ENCODE measurements at places on chromosomes 2 and 18.

DNA sequence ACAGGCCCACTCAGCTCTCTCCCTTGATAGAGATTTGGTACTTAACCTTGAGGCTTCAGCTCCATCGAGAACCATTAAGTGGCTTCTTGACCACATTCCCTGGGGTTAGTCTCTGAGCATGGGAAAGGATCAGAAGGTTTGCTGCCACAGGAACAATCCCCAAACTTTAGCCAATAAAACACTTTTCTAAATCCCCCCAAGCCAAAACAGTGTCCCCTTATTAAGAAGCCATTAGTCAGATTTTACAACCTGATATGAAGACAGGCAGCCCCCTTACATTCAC, 37.7 kb upstream of the SLC8A1 start:
- no peak for DNase-seq

DNA sequence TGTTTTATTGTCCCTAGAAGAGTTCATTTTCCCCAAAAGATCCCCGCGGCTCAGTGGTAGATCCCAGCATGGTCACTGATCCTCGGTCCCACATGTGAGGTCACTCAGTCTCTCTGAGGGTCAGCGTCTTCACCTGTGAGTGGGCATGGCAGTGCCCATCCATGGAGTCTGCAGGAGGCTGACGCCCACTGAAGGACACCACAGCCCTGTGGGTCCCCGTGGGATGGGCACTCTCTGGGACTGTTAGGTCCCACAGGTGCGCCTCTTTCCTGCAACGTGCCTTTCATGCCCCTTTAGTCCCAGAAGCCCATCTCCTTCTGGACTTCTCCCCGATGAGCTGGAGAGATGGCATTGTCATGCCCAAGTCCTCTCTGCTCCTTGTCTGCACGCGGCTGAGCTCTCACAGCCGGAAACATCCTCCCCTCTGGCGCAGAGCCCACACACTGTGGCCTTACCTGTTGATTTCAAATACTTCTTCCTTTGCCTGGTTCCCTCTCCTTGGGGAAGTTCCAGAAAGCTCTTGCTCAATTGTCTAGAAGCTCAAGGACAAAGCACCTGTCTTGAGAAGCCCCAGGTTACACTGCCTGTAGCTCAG, 75.9 kb downstream of the PTGR3 start:
- no peak for DNase-seq

- no peak for DNase-seq
These were observed 298.5 kb downstream of the PIEZO2 start for GRCh38 chr18:10850840-10851239.

DNA sequence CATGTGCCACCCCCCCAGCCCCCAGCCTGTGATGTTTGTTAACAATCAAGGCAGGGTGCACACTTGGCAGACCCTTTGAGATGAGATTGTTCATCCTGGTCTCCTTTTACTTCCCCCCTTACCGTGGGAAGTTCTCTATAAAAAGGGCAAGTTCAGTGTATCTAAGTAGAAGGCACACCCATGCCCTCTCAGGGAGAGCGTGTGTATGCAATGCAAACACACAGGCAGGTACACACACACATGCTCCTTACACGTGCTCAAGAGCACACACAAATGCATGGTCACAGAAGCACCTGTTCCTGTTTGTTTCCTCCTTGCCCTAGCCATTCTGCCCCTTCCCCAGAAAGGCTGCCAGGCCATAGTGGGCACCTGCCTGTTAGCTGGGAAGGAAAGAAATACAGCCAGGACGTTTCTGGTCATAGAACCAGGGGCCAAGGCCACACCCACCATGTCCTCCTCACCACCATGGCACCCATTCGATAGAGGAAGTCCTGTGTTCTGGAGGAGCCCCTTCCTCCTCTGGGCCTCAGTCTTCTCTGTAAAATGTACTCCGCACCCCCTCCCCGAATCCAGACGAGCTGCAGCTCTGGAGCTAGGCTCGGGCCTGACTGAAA, 3.1 kb downstream of the ATOH8 start:
- no peak for DNase-seq

DNA sequence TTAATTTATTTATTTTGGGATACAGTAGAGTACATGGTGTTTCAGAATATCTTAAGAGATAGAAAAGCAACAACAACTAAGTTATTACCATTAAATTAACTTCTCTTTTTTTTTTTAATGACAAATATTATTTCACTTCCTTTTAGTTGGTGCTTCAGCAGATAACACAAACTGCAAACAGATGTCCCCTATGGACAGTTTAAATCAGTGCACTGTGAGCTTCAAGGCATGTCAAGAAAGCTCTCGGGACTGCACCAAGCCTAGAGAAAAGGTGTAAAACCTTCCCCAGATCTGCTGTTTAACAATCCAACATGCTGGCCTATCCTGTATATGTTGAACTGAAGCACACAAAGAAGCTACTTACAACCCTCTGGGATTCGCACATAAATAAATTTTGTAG, 122.7 kb downstream of the TCF4 start:
- DNase-seq, result no peak

DNA sequence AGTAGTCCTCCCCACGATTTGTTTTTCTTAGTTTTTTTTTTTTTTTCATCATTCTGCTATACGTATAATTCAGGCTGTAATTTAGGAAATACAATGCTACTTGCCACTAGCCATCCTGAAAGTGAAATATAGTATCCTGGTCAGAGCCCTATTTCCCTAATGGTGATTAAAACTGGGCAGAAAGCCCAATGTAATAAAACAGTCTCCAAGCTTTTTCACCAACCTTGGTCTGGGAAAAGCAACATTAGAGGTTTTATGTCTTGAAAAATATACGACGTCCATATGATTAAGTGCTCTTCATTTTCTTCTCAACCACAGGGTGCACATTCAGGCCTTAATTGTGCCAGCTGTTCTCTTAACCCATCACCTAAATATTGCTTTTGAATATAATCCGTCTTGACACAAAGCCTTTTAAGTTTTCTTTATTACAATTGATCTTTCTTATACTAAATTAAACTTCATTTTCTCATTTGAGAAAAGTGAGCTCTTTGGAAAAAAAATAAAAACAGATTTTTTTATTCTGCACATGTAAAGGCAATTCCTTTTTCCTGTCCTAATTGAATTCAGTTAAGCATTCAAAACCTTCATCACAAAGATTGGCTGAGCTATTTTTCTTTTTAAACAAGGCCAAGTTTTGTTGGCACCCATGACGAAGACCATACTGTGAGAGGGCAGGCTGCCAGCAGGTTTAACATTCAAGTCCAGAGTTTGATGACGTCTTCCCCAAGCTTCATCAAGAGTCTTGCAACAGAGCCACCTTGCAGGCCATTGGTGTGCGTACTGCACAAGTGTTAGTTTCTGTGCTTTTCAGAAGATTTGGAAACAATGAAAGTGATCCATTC, 52.7 kb downstream of the MAP2 start:
- no peak for DNase-seq

DNA sequence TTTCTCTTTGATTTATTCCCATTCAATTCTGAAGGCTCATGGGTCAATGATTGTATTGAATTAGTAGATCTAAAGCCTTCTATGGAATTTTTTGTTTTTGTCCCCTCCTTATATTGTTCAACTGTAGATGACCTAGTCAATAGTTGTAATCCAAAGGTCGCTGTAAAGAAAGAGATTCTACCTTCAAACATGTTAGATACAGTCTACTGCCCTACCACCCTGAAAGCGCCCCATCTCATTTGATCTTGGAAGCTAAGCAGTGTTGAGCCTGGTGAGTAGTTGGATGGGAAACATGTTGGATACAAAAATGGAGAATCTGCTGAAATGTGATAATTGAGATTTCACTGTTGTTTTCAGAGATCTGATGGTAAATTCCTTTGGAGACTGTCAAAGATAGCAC, 63.0 kb downstream of the PPP1R1C start:
- DNase-seq, result no peak

DNA sequence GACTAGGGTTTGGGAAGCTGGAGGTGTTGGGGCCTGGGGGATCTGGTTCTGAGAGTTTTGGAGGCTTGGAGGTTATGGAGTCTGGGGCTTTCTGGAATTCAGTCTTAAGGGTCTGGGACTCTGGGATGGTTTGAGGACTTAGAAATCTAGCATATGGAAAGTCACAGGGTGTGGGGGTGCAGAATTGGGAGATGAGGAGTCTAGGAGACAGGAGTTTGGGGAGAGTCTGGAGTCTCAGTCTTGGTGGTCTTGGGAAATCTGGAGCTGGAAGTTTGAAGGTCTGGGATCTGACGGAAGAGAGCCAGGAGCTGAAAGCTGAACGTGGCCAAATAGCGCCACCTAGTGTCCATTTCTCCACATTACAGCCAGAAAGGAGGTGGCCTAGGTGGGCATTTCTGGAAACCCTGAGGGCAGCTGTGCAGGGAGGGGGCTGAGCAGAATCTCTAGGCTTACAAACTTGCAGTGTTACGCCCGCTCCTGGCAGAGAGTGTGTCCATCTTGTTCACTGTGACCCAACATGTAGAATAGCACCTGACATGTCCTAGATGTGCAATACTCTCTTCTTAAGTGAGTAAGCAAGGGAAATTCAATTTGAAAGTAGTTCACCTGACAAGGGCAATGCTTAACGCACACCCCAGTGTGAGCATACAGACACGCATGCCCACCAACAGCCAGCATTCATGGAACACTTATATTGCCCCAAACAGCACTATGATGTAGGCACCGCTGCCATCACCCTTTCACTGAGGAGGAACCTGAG, 204.8 kb downstream of the TFCP2L1 start:
- DNase-seq, result no peak

DNA sequence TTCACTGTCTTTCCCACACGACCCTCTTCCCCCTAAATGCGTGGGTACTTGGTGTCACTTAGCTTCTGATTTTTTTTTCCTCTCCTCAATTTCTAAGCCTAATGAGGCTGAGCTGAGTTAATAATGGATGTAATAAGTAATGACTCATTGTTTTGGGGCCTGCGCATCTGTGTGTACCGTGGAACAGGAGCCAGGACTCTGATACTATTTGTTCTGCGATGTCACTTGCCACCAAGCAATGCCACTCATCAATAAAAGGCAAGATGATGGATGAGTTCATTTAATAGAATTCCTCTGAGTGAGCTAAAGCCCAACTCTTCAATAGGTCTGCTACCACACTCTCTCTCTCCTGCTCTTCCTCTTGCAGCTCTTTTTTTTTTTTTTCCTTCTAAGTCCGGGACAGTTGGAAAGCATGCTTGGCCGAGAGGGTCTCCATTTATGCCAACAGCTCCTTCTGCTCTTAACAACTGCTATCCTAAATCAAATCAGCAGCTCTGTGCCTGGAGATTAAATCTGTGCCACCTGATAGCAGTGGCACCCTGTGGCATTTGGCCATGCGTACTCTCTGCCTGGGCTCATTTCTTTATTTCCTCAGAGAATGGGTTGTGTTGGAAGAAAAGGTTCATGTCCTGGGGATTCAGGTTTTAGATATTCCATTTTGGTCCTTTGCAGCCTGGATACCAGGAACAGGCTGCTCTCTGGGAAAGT, 1284.2 kb upstream of the PIK3C3 start:
- DNase-seq, result no peak

DNA sequence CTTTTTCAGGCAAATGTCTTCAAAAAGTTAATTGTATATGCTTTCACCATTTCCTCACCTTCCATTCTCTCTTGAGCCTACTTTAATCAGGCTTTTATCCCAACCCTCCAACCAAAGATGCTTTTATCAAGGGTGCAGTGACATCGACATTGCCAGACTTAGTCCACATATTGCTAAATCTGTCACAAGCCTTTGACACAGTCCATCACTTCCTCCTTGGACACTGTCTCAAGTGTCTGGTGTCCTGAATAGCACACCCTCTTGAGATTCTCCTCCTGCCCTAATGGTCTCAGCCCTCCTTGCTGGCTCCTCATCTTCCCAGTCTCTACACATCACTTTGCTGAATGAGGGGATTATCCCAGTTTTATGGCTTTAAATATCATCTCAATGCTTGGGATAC, 147.5 kb upstream of the SLC39A10 start:
- DNase-seq, result no peak

- DNase-seq, result no peak
These were observed 360.8 kb upstream of the SPHKAP start for GRCh38 chr2:228542277-228542676.

DNA sequence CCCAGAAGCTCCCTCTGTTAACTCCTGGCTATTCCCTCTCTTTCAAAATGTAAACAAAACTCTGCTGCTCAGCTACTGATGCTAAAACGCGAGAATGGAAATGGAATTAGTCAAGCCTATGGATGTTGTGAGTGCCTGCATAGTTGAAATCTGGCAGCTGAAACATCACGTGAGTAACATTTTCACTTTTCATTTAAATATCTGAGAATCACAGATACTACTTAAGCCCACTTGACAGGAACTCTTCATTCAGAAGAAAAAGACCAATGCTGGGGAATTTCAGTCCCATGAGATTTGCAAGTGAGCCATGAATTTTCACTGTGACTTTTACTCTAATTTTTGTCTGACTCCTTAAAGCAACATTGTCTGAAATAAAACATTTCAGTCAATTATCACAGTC, 215.3 kb upstream of the SESTD1 start:
- DNase-seq, result no peak

GRCh38 chr2:70743677-70744076, 24.3 kb downstream of the ADD2 start:
- no peak for DNase-seq

DNA sequence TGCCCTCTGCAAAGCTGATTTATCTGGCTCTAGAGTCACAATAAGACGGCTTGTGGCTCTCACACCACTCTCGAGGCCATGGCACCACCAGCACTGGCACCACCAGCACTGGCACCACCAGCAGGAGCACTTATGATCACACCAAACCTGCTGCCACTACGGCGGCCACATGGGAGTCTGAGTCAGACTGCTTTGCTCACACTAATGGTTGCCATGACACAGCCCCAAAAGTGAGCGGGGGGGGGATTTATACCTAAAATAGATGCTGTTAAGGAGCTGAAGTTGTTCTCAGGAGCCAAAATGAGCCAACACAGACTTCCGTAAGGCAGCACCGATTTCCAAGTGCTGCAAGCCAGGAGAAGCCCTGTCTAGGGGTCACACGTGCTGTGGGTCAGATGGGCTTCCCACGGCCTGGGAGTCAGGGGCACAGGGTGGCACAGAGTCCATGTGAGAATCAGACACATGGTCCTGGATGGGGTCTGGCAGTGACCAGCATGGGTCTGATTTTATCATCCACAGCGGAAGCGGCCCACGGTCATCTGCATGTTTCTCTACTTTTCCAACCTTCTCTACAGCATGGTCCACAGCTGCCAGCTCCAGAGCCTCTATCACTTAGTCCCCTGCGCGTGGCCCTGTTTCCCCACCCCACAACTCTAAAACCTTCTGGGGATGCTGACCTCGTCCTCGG, 16.7 kb downstream of the DNMT3A start:
- no peak for DNase-seq

GRCh38 chr2:26807788-26808460, 22.1 kb downstream of the CENPA start:
- no peak for DNase-seq

DNA sequence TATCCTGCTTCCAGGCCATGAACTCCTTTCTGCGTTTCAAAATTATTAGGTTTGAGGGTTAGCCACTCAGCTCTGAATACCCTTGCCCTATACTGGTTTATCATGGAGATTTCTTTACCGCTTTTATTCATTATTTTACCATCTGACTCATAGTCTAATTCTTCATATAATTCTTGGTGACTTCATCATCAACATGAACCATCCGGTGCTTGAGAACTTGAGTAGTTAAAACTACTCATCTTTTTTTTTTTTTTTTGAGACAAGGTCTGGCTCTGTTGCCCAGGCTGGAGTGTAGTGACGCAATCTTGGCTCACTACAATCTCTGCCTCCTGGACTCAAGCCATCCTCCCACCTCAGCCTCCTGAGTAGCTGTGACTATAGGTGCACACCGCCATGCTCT, 94.2 kb upstream of the LHCGR start:
- DNase-seq, result no peak

GRCh38 chr18:59352250-59352855, 6.7 kb downstream of the LMAN1 start:
- DNase-seq, result no peak

- no peak for DNase-seq
These were observed 113.1 kb downstream of the GATA6 start for GRCh38 chr18:22282311-22283115.
